NCI-H774 (cell line): ENCODE measurements at places on chromosomes 5 and 9.

DNA sequence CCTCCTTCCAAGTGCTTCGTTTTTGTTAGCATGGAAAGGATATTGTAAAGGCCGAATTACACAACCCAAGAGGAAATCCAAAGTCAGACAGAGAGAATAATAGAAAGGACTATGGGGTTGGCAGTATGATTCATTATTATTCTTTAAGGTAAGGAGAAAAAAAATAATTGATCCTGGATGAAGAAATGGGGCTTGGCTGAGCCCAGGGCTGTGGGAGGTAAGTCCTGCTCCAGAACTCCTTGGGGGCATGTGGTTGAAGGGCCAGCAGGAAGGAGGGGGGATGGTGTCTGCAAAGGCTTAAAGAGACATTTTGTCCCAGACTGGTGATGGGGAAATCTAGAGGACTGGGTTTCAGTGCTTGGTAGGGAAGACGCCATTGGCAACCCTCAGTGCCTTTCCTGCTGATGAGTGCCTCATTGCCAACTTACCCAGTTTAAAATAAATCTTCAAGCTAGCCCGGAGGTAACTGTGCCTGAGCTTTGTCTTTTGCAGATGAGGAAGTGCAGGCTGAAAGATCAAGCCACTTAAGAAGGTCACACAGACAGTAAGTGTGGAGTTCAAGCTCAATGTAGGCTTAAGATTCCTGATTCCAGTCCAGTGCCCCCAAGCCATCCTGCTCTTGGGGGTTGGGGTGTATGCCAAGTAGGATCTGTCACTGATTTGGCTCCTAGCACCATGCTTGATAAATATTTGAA is 30.2 kb downstream of the FOXI1 start:
- no peak for DNase-seq

- DNase-seq: no peak
Observed at GRCh38 chr5:1068204-1068894, 43.5 kb downstream of the SLC12A7 start.

- no peak for DNase-seq
Observed at GRCh38 chr5:107887166-107887943, 216.6 kb upstream of the EFNA5 start.

DNA sequence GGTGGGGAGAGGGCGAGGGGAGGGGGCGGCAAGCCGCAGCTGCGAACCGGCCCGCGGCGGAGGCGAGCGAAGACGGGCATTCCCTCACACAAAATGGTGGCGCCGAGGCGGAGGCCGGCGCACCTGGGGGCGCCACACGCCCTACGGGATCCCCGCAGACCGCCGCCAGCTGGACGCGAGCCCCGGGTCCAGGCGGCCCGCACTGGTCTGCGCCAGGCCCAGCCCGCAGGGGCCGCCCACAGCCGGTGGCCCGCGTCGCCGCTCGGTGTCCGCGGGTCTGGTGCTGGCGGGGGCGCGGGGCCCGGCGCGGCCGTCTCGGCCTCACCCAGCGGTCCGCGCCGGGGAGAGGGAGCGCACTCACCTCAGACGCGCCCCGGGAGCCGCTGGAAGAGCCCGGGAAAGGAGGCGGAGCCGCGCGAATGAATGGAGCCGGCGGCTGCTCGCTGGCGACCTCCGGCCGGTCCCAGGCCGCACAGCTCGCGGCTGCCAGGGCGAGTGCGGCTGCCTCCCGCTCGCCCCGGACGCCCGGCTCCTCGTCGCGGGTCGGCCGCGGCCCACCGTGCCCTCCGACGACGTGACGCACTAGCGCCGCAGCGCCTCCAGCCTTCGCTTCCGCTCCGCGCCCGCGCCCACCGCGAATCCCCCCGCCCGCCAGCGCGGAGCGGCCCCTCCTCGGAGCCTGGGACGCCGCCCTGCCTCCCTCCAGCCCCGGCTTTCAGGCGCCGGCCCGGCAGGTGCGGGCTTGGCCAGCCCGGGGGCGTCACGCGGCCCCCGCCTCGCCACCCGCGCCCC is at the start of gene FAM169A:
TSS of gene FAM169A (minus strand) at position 584 of the 792 bp plus-strand sequence. CDS start 24,711 bp downstream, outside the sequence.
- DNase-seq: peak; percentile 45

DNA sequence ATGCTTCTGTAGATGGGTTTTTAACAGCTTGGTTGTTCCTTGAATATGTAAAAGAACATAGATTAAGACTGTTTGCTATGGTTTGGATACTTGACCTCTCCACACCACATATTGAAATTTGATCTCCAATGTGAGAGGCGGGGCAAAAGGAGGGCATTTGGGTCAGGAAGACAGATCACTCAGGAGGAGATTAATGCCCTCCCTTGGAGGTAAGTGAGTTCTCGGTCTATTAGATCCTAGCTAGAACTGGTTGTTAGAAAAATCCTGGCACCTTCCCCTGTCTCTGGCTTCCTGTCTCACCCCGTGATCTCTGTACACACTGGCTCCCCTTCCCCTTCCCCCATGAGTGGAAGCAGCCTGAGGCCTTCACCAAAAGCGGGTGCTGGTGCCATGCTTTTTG is 281.1 kb upstream of the ANKRD55 start:
- no peak for DNase-seq

DNA sequence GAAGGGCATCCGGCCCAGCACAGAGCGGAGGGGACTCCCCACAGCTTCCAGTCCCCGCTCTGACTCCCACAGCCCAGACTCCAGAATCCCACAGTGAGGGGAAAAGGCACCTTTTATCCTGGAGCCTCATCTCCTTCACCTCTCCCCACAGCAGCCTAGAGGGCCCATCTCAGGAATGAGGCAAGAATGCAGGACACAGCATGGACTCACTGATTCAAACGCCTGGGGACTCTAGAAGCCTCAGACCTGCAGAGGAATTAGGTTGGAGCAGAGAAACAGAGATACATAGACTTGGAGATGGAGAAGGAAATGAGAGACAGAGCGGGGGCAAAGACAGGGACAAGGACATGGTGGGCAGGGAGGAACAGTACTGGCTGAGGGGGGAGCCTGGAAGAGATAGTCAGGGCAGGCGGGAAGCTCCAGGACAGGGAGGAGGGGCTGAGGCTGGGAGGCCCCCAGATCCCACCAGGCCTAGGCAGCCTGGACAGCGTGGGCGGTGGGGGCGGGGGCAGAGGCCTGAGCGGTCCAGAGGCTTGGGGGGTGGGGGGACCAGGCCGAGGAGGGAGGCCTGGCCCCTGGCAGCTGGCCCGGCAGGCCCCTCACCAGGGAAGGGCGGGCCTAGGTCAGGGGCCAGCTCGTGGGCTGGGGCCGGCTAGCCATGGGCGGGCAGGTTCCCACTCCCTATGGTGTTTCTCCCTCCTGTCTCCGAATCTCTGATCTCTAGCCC is 15.8 kb downstream of the CNTFR start:
- no peak for DNase-seq

DNA sequence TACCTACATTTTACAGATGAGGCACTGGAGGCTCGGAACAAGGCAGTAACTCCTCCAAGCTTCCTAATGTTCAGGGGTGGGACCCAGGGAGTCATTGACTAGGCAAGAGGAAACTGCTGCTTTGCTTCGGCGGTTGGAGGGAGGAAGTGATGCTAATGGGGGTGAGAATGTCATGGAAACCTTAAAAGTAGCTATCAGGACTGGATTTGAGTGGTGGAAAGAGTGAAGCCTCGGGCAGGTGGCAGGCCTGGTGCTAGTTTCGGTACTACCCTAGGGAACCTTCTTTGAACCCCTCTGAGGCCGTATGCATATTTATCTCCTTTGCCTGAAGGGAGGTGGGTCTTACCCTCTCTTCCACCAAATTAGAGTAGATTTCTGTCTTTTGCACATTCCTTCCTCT is 1.6 kb downstream of the BSPRY start:
- no peak for DNase-seq

DNA sequence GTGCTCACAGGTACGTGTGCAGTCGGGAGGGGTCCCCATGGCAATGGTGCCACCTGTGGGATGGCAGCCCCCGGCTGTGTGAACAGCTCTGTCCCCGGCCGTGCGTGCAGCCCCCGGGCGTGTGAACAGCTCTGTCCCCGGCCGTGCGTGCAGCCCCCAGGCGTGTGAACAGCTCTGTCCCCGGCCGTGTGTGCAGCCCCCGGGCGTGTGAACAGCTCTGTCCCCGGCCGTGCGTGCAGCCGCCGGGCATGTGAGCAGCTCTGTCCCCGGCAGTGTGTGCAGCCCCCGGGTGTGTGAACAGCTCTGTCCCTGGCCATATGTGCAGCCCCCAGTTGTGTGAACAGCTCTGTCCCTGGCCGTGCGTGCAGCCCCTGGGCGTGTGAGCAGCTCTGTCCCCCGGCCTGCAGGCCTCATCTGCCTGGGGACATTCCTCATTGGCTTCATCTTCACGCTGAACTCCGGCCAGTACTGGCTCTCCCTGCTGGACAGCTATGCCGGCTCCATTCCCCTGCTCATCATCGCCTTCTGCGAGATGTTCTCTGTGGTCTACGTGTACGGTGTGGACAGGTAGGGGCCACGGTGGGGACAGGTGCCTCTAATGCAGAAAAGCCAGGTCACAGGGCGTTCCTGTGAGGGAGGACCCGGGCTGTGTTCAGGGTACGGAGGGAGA is 5.9 kb upstream of the SLC6A18 start:
- no peak for DNase-seq

DNA sequence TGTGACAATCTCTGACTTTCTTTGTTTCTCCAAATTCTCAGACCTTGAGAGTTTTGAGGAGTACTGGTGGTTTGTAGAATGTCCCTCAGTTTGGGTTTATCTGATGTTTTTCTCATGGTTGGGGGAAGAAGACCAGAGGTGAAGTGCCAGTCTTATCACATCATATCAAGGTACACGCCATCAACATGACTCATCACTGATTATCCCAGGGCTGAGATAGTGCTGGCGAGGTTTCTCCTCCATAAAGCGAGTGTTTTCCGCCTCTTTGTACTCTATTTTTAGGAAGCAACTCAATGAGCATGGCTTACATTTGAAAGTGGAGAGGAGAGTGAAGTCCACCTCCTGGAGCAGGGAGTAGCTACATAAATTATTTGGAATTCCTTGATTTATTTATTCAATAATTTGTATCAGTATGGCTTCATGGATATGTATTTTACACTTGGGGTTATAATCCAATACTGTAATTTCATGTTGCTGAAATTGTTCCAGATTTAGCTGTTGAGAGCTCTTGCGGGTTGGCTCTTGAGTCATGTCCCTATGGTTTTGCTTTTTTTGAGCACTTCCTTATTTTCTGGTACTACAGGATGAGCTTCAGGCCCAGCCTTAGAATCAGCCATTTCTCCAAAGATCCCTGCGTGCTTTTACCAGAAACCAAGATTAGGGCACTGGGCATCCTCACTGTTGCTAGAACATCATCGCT is 23.9 kb downstream of the DCANP1 start:
- DNase-seq: no peak

DNA sequence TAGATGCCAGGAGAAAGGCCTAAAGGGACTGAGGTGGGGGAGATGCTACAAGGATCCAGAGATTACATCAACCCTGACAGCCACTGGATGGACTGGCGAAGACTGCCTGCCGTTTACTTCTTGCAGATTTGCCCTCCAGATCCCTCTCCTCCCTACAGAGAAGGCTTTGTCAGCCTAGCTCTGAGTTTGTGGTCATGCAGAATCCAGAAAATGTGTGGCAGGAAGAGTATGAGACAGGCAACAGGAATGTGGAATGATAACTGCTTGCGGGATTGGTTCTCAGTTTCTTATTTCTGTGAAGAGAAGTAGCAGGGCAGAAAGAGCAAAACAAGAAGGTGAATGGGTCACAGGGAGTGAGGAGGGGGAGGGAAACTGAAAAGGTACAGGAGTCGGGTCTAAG is 129.6 kb downstream of the TLE1 start:
- no peak for DNase-seq

DNA sequence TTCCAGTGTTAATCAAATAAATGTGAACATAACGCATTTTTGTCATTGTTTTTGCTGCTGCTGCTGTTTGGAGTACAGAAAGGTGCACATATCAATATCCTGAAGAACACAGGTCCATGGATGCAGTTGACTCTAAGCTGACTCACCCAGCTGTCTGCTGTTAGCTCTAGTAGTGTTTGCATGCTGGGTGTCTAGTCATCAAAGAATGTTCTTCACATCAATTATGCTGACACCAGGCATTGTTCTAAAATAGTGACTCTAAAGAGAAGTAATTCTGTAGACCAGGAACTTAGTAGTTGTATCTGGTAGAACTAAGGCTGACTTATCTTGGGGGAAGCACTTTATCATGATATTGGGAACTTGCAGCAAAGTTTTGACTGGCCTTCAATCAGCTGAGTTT is 55.7 kb upstream of the DPYSL3 start:
- peak; percentile 44 for DNase-seq

DNA sequence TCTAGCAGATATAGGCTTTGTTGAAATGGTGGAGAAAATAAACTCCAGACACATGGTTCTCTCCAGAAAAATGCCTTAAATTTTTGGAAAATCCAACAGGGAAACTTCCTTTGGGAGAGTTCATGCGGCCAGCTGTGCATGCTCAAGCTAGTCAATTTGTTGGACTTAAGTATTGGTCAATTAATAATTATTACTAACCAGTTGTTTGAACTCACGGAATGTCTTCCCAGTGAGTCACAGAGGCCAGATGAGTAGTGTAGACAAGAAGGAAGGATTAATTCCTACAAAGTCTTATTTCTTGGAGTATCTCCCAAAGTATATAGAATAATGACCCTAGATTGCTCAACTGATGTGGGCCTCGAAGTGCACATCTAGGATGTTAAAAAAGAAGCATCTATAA is 103.6 kb downstream of the MACIR start:
- no peak for DNase-seq

- DNase-seq: no peak
Observed at GRCh38 chr5:73654171-73654811, 28.3 kb downstream of the ARHGEF28 start.

GRCh38 chr9:85949586-85950335 is 8.8 kb downstream of the NAA35 start:
- no peak for DNase-seq

GRCh38 chr5:102755686-102756371 is 724 bp downstream of the PAM start:
- DNase-seq: peak; percentile 26
